Right renal pelvis (tissue), 4 donors: ENCODE measurements at places on chromosomes 3 and 15. TPM values are rescaled to one million over a fixed set of nuclear protein-coding genes. Genes with fewer than 3 reads are reported as not detected.

The HTR3E gene
- 0.19 TPM for polyA plus RNA-seq

The A4GNT gene
- polyA plus RNA-seq = 1.6 TPM

The FRMD4B gene
- 43.7 TPM for polyA plus RNA-seq

The POPDC2 gene
- 3.7 TPM for polyA plus RNA-seq

The GOLGA6L7 gene
- polyA plus RNA-seq = 0.47 TPM

The ATP2B2 gene
- 0.39 TPM for polyA plus RNA-seq

The TMC3 gene
- polyA plus RNA-seq = 0.20 TPM

The PCSK6 gene
- polyA plus RNA-seq = 7.2 TPM

The SERINC4 gene
- not detected for polyA plus RNA-seq

The GOLGA8H gene
- 1.1 TPM for polyA plus RNA-seq

The ABI3BP gene
- 18.4 TPM for polyA plus RNA-seq

The FBXO22 gene
- polyA plus RNA-seq = 52.6 TPM

The FOXB1 gene
- polyA plus RNA-seq = 0.10 TPM

The PLSCR5 gene
- polyA plus RNA-seq = not detected

The ITIH3 gene
- 6.0 TPM for polyA plus RNA-seq

The SENP8 gene
- polyA plus RNA-seq = 7.6 TPM

The SLC12A8 gene
- polyA plus RNA-seq = 5.6 TPM

The RGMA gene
- polyA plus RNA-seq = 8.9 TPM

The RAD51 gene
- polyA plus RNA-seq = 14.0 TPM
